ENCODE measurements at places on chromosomes 4 and X.

- peak; percentile 44 for DNase-seq
These were observed 82.4 kb upstream of the MTM1 start for GRCh38 chrX:150486011-150486410.

DNA sequence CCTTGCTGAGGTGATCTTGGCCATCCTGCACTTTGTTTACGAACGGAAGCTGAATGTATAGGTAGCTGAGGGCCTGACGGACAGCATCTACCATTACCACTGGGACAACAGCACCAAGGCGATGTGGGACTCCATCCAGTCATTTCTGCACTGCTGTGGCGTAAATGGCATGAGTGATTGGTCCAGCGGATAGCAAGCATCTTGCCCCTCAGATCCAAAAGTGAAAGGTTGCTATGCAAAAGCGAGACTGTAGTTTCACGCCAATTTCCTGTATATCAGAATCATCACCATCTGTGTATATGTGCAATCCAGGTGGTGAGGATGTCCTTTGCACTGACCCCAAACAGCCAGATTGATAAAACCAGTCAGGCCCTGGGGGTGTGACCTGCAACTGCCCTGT lies 4.2 kb upstream of the PYURF start:
- no peak for DNase-seq

DNA sequence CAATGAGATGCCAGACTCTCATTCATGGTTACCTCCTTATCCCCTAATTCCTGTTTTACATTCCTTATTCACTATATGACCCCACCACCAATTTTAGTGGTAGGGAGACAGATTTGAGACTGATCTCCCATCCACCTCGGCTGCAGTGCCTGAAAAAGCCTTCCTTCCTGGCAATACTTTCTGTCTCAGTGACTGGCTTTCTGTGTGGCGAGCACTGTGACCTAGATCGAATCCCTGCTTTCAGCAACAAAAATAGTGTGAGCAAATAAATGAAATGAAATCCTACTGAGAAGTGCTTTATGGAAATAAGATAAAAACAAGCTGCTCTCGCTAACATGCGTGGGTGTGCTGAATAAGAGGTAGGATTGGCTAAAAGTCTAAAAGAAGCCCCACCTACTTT lies 165.3 kb downstream of the GPM6A start:
- DNase-seq = no peak

GRCh38 chr4:87073199-87074120 lies 138.6 kb downstream of the AFF1 start:
- DNase-seq = no peak

GRCh38 chr4:27082776-27083175 lies 222.1 kb downstream of the STIM2 start:
- no peak for DNase-seq

DNA sequence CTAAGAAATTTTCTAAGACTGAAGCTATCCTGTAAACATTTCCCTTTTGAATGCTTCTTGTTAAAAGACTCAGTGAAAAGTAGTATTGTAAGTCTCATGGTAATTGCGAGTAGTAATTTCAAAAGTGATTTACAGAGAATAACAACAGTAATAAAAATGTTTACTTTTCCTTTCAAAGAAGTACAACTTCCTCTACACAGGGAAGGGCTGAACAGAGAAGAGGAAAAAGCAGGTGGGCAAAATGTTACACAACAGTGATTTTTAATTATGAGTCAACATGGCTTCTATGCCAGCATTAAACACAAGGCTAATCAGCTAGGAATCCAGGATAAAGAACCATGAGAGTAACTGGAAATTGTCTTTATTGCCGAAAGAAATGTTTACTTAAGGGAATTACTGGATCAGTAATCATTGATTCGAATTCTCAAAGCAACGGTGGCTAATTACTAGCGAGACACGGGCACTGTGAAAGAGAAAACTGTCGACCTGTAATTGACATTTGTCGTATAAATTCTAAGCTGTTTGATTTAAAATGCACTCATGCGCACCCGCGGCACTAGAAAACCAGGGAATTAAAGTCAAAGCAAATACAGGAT lies 15.4 kb downstream of the UTP3 start:
- DNase-seq = peak; percentile 60

DNA sequence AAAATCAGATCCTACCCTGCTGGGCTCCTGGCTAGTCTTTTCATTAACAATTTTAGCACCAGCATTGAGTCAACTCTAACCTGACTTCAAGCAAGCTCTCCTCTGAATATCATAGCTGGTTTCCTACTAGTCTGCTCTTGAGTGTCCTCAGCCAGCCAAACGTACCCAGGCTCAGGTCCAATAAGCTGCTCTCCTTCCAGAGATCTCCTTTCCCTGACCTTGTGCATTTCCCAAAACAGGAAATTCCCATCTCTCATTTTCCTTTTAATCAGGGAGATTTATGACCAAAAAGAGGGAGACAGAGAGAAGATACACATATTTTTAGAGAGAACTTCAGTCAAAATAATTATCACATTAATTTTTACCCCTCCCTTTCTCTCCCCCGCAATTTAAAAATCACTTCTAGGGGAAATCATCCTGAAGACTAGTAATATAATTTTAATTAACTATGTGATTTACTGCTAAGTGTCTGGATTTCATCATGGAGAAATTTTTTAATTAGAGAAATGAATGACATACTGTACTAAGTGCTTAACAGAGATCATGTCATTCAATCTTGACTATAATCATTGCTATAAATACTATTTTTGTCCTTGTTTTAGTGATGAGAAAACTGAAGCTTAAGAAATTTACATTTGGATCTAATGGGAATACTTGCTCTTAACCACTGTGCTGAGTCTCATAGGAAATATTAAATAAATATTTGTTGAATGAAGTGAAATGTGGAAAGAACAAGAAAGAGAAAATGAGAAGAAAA lies 421.7 kb upstream of the INTU start:
- no peak for DNase-seq

- peak; percentile 72 for DNase-seq
These were observed 4.6 kb upstream of the MAD2L1 start for GRCh38 chr4:120071192-120071795.

- DNase-seq = no peak
These were observed 1.3 kb downstream of the SLC9A7 start for GRCh38 chrX:46757593-46757992.

DNA sequence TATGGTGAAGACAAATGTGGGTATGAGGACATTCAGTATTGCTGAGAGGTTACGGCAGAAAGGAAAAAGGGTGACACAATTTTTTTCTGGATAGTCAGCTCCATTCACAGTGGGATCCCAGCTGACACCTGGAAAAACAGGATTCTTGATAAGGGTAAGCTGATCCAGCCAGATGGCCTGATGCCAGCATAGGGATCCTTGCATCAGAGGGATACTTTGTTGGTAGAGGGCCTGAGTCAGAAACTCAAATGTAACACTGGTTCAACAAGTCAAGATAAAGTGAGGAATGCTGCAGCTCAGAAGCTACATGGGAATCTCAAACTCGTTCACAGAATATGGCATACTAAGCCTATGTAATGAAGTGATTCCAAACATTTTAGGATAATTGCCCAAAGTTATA lies 726.7 kb downstream of the C4orf33 start:
- DNase-seq = no peak

DNA sequence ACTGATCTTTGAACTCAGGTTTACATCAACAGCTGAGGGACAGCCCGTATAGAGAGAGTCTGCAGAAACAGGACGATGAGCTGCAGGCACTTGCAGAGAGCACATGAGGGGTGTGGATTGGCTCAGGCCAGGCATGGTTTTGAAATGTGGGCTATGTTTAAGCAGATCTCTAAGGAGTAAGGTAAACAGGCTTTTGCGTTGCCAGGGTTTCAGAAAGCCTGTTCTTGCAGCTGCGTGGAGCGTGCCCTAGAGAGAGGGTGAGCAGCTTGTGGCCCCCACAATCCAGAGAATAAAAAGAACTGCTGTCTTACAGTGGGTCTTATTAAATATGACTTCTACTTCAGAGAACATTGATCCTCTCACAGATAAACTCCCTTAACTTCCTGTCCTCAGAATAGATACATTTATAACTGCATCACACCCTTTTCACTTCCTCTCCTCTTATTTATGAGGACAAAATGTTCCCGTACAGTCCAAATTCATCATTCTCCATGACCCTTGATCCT lies 64.1 kb downstream of the TMA16 start:
- DNase-seq = no peak

Measured in LHCN-M2 (cell line).